Activated CD4-positive, alpha-beta T cell treated with anti-CD3 and anti-CD28 coated beads, Interleukin-10, Interleukin-2, amounts not matched to agents 100 ng/mL and 50 ng/mL, durations not matched to agents 16 hours and 8 hours (primary cell): ENCODE measurements at places on chromosomes 3 and 15.
A peak's percentile ranks its signal among the peaks of the same experiment; 100 is the strongest.

DNA sequence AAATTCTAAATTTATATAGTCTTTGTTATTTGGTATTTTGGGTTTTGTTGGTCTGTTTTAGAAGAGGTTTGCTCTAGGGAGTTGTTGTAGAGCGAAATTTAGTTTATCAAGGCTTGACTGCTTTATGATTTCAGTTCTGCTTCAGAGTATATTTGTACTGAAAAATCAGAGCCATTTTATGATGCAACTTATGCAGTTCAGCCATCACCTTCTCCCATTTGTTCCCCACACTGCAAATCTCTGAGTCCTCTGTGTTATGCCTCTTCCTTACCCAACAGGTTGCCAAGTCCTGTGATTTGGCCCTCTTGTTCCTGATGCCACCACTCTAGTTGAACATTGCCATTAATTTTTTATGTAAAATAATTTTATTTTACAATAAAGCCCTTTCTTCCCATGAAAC is 140.4 kb downstream of the ZNF609 start:
- DNase-seq: no peak

DNA sequence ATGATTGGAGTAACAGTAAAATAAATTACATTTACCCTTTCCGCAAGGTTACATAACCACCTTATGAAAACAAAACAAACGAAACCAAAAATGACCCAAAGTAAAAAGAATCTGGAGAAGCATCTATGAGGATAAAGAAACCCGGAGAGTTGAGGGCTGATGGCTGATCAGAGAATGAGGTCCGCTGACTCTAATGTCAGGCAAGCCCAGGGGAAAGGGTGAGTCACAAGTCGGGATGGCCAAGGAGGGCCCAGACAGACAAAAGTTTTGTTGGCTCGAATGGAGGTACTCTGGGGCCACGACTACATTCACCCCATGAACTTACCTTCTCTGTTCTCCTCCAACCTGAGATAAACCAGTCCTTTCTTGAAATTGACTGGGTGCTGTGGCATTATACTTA is 95.7 kb downstream of the RORA start:
- no peak for DNase-seq

DNA sequence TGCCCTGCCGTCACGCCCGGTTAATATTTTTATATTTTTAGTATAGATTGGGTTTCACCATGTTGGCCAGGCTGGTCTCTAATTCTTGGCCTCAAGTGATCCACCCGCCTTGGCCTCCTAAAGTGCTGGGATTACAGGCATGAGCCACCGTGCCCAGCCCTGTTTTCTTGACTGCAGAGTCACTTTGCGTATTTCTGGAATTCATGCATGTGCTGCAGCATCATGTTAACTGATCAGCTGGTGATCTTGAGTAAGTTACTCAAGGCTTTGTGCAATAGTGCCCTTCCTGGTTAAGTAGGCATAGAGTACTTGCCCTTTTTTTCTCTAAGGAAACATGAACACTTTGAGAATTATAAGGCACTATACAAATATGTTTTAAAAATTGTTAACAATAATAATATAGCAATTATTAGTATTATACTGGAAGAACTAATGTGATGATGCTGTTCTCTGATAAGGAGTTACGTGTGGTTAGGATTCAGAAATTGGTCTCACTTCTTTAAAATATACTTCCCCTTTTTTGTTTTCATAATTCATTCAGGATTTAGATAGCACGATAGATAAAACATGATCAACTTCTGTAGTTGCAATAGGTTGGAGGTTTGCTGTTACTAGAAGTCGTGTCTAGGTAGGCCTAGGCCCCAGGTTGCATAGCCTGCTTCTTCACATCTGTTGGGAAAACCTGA is 33.6 kb downstream of the GPR171 start:
- DNase-seq: no peak

DNA sequence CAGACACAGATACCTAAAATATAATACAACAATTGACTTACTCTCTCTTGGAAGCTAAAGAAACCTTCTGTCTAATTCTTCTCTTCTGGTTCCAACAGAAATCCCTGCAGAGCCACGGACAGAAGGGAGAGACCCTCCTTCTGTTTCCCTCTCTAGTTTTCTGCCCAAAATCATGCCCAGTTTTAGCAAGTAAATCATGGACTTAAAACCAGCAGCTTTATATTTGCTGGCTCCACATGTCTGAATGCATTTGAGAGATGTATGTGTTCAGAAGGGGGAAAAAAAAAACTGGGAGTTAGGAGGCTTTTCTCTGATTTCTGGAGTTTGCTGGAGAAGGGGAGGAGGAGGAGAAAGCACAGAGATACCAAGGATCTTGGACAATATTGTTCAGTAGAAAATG is 147.1 kb downstream of the LSAMP start:
- DNase-seq: no peak

DNA sequence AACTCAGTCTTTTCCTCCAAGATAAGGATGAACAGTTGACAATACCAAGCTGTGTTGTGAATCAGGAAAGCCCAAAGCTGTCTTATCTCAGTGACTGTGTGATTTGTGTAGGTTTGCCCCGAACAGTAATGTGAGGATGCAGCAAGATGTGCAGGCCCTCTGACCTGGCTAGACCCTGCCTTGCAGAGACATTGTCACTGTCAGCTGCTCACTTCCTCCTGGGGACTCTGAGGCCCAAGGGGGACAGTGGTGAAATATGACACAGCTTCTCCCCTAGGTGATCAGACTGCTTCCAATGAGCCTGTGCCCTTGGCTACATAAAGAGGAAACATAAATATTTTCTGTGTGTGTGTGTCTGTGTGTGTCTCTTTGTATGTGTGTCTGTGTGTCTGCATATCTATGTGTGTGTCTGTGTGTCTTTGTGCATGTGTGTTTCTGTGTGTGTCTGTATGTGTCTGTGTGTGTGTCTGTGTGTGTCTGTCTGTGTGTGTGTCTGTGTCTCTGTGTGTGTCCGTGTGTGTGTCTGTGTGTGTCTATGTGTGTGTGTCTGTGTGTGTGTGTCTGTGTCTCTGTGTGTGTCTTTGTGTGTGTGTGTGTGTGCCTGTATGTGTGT is 21.7 kb downstream of the LRRK1 start:
- DNase-seq: no peak

DNA sequence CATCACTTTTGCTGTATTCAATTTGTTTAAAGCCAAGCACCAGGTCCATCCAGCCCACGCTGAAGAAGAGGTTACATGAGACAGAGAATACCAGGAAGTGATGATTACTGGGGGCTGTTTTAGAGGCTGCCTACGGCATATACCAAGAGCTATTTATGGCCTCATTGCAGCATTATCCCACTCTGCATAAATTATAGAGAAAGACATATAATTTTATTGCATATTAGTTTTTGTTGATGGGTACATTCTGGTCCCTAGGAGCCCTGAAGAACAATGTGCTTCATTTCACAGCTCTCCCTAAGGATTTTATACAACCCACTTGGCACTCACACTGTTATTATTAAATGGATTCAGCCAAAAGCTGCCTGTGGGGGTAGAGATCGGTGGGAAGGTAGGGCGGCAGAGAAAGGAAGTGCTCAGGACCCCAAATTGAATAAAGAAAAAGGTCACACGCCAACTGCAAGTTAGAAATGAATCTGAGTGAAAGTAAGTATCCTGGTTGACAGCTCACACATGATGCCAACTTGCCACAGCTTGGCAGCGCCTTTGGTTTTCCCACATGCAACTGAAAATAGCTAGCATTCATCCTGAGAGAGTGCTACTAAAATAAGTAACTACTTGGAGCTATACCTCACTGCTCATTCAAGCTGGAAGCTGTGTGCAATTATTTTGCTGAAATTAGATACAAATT is 73.7 kb downstream of the CCNL1 start:
- DNase-seq: peak; percentile 72

GRCh38 chr15:72237853-72238224 is 6.8 kb upstream of the PKM start:
- peak; percentile 22 for DNase-seq

DNA sequence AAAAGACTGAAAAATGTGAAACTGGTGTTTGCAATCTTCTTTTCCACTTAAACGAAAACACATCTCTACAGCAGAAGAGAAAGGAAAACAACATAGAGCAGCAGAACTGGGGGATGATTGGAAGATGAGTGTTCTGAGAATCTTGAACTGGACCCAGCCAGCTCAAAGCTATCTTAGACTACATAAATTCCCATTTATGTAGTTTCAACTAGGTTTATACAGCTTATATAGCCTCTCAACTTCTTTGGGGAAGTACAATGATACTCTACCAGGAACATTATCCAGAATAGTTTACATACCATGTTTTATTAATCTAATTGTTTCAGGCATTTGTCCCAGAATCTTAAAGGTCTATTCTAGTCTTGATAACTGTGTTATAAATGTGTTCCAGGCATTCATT is 658.2 kb upstream of the LMCD1 start:
- DNase-seq: no peak

DNA sequence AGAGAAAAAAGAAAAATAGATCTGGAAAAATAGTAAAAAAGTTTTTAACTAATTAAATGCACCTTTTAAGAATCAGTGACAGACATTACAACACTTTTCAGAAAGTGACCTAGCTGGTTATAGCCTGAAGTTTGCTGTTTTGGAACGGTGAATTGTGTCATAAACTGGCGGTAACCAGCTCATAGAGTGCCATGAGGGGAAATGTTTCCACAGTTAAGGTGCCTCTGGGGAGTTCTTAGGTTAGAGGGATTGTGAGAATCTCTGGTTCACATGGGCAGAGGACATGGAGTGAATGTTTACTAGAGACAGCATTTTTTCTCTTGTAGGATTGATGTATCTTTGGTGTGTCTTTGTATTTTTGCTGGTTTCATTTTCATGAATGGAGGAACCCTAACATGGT is 2.8 kb downstream of the TBC1D23 start:
- no peak for DNase-seq

DNA sequence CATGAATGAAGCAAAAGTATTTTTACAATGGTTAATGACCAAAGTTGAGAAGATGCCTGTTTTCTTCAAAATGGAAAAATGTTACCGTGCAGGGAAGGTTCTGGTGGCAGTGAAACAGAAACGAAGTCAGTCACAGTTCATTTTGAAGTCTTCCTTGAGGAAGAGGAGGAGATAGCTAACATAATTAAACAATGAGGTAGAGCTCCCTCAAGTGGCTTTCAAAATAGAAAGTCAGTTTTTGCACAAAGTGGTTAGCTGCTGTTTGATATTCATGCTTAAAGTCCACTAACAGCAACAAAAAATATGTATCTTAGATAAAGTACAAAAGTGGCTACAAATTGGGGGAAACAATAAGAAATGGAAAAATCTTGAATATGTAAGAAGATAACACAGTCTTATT is 87.3 kb downstream of the TFG start:
- peak; percentile 26 for DNase-seq

DNA sequence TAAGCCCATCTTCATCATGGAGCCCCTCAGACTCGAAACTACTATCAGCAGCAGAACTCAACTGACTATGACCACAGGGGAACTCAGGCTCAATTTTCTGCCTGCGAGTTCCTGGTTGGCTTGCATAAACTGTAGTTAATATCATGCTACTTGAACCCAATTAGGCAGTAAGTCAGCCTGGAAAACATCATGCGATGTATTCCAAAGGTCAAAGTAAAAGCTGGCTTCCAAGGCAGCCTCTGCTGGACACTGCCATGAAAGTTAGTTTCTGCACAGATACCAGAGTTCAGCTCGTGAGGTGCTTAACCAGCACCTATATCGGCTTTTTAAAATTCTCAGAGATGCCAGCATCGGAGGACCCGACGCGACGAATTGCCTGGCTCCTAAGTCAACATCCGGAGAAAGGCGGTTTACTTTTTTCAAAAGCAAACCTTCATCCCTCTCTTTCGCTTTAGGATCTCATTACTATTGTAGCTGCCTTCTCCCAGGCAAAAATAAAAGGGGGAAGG is 3.8 kb downstream of the ANP32A start:
- no peak for DNase-seq

GRCh38 chr3:77207753-77208152 is 167.9 kb downstream of the ROBO2 start:
- DNase-seq: no peak

- peak; percentile 64 for DNase-seq
Observed at GRCh38 chr3:14319654-14320182, 82.7 kb upstream of the SLC6A6 start.

- no peak for DNase-seq
Observed at GRCh38 chr3:126577261-126577660, 18.5 kb upstream of the C3orf22 start.
